ENCODE measurements at places on chromosomes 13 and 19.

DNA sequence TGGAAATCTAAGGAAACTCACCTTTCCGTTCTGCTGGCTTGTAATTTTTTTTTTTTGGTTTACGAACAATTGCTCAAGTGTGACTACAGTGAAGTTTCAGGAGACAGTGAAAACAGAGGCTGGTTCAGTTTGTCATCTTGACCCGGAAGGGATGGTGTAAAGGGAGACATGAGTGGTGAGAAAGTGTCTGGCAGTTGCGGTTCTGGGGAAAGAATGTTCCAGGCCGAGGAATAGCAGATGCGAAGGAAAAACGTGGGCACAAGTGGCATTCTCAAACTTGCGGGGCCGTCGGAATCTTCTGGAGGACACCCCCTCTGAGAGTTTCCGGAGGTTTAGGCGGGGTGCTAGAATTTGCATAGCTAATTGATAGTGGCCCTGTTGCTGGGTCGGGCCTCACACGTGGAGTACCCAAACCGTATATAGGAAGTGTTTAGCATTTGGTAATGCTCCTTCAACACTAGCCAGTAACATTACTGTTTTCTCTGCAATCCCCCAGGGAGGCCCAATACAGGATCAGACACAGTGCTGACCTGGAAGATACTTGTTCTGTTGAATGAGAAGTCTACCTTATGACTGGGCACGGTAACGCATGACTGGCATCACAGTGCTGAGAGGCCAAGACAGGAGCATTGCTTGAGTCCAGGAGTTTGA lies 2.8 kb upstream of the TNFSF9 start:
- DNase-seq = no peak

DNA sequence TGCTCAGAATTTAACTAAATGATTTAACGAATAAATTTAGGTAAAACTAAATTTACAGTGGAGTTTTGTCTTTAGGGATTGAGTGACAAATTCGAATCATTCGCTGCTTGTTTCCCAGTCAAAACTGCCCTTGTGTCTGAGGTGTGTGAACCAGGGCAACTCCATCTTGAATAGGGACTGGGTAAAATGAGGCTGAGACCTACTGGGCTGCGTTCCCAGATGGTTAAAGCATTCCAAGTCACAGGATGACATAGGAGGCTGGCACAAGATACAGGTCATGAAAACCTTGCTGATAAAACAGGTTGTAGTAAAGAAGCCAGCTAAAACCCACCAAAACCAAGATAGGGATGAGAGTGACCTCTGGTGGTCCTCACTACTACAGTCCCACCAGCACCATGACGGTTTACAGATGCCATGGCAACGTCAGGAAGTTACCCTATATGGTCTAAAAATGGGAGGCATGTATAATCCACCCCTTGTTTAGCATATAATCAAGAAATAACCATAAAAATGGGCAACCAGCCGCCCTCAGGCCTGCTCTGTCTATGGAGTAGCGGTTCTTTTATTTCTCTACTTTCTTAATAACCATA lies 10.2 kb upstream of the ANKRD10 start:
- no peak for DNase-seq

GRCh38 chr13:95734124-95734523 lies 57.2 kb downstream of the DNAJC3 start:
- no peak for DNase-seq

- DNase-seq = no peak
These were observed 13.7 kb downstream of the PPFIA3 start for GRCh38 chr19:49132974-49133609.

DNA sequence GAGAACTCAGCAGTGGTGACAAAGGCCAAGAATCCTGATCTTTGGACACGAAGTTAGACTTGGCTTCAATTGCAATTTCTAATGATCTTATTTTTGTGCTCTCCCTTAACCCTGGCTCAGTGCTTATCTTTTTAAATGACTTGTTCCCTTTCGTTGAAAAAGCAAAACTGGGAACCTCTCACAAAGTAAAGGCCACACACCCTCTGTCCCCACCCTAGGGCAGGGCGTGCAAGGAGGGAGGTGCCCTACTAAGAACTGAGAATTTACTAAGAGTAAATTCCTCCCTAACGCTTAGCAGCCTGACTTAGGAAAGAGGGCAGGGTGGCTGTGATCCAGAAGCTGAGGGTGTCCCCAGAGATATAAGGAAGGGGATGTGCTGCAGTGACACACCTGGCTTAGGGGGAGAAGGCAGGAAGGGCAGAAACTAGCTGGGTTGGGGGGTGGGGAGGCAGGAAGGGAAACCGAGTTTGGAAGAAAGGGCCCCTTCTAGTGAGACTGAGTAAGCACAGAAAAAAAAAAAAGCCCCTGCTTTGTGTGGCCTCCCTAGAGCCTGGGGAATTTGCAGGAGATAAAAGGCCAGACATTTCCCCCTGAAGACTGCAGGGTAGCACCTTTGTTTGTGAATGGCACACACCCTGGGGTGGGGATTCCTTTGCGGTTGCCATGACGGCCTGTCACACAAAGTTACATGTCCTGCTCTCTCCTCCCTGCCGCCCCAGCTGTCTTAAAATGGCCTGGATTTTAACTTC lies 435.1 kb downstream of the EFNB2 start:
- no peak for DNase-seq

- peak; percentile 38 for DNase-seq
These were observed 6.9 kb downstream of the ZNF490 start for GRCh38 chr19:12603714-12604113.

- no peak for DNase-seq
These were observed 1.3 kb upstream of the HNRNPL start for GRCh38 chr19:38850976-38851621.

DNA sequence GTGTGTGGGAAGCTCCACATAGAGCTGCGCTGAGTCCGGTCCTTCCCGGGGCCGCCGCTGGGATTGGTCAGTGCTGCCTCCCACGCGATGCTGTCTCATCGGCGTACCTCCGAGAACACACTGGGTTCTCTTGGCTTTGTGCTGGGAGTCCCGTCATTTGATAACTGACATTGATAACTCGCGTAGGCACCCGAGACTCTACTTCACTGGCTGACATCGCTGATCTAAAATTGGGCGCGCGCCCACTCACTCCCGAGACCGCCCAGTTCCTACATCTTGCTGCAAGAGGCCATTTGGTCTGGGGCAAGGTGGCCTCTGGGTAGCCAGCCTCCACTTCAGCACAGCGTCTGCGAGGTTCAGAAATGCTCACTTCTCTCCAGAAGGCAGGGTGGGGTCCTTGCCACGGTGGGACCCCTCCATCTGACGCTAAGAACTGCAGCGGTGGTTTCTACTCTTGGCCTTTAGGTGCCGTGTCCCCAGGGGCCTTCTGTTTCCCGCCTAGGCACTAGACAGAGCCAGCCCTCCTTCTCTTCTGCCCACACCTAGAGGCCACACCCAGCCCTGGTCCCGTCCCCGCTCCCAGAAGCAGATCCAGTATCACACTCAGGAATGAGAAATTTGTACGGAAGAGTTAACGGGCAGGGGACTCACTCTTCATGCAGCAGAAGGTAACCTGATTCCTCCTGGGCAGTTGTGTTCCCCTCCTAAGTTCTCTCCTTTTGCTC lies 40.7 kb upstream of the ATP11A start:
- DNase-seq = no peak

DNA sequence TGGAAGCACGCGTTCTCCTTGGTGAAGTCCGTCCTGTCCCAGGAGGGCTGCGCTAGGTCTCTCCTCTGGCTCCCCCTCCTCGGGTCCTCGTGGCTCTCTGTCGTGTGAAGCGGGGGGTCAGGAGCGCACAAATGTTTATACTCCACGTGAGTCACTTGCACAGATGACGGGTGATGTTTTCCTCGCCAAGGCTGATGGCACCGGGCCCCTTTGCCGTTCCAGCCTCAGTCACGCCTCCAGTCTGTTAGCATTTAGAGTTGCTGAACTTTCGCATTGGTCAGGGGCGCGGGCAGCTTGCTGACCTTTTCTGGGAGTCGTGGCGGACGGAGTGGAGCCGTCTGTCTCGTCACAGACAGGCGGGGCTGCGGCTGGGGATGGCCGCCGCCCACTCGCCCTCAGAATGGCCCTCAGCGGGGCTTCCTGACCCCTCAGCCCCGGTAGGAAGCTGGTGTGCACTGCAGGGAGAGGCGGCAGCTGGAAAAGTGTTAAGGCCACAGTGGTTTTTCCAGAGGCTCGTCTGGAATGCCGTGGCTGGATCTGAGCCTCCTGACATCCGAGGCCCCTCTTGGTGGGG lies 13.7 kb downstream of the KLHL26 start:
- DNase-seq = no peak

DNA sequence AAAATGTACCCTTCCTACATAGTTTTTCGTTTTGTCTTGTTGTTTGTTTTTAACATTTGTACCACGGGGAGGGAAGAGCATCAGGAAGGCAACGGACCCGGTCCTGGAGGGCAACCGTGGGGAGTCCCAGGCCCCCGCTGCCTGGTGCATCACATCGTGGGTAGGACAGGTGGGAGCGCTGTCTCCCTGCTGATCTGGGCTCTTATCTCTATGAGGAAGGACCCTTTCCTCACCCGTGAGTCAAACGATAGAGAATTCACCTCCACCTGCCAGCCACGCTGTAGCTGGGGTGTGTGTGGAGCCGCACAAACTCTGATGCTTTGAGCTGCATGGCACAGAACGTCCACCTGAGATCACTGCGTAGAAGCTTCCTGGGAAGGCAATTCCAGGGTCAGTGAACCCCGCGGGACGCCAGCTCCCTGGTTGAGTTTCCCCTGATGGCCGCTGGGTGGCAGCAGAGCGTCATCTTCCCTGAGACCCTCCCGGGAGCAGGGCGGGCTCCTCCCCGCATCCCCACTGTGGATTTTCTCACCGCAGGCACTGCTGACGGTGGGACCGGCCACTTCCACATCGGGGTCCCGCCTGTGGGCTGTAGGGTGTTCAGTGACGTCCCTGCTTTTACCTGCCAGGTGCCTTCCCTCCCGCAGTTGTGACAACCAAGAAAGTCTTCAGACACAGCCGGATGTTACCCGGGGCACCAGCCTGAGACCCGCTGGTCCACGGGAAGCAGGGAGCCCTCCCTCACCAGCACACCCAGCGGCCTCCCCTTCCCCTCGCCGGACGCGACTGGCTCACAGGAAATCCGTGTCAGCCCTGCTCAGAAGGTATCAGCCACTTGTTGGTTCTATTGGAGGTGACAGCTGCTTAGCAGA lies 54.7 kb downstream of the ZNF787 start:
- peak; percentile 56 for DNase-seq

GRCh38 chr13:65529541-65529940 lies 1700.6 kb downstream of the PCDH9 start:
- no peak for DNase-seq

DNA sequence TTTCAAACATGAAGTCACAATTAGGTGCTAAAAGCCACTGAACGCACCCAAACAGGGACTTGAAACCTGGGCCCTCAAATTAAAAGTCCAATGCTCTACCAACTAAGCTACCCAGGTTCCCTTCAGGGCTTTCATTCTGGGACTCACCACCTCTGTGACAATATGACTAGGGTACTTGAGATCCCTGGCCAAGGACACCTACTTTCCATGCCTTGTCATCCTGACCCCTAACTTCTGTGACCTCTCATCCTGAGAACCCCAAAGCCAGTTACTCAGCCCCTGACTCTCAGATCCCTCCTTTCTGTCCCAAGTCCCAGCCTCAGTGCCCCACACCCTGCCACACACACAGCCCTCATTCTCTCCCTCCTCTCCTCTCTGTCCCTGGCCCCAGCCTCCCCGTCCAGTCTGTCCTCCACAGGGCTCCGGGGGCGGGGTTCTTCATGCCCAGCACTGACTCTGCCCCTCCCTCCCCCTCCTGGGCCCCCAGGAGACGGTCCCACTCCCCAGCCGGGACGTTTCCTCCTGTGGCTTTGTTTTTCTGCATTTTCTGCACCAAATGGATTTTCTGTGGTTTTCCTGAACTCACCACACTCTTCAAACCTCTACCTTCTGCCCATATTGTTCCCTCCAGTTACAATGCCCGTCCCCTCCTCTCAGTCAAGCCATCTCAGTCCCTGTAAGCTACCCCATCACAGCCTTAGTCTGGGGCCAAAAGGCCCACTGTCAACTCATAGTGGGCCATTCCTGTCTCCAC lies 7.0 kb downstream of the RCN3 start:
- no peak for DNase-seq

- DNase-seq = no peak
These were observed 460 bp downstream of the MEDAG start for GRCh38 chr13:30906411-30907051.

- no peak for DNase-seq
These were observed 12.8 kb upstream of the MEIS3 start for GRCh38 chr19:47432091-47432490.

- no peak for DNase-seq
These were observed 18.3 kb upstream of the PRODH2 start for GRCh38 chr19:35830986-35831385.

DNA sequence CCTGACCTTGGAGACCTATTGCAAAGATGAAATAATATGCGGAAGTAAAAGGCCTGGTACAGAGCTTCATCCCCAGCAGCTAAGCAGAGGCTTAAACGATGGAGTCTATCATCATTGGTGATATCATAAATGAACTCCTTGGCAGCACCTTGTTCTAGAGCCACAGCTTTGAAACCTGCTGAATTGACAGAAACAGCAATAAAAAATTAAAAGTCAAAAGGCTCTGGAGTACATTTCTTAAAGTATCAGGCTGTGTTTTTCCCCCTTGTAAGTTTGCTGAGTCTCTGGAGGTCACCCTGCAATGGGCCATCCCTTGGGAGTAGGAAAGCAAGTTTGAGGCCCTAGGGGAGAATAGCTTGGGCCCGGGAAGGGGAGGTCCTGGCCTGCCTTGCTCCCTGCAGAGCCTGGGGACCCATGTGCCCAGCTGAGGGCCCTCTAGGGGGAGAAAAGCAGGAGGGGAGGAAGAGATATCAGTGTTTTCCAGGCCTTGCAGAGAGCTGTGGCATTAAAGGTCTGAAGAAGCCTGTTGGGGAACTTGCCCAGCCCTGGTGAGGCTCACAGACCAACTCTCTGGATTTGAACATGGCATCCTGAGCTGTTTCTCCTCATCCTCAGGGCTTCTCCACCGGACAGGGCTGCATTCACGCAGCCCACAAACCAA lies 416.1 kb downstream of the ZNF536 start:
- no peak for DNase-seq

- no peak for DNase-seq
These were observed 31.8 kb downstream of the PEX11G start for GRCh38 chr19:7456964-7457541.

DNA sequence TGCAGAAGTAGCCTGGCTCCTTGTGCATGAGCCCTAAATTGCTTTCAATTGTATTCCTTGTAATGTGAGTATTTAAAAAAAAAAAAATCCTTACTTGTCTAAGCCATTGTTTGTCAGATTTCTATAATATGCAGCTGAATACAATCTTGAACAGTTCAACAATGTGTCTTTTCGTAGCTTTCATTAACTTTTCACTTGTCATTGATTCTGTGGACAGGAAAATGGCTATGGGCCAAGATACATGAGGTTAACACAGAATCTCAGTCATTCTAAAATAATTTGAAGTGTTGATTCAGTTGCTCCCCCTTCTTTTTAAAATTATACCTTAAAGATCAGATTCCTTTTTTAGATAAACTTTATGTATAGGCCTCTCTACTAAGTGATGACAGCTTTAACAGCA lies 395.8 kb upstream of the KLF12 start:
- no peak for DNase-seq

Data from activated CD4-positive, alpha-beta T cell treated with anti-CD3 and anti-CD28 coated beads, Interleukin-2, amount 50 U/mL, for 4 hours (primary cell).